Dermis blood vessel endothelial cell (primary cell): ENCODE measurements at places on chromosomes 3 and 15.

GRCh38 chr3:186754871-186755270 is 28.5 kb upstream of the EIF4A2 start:
- DNase-seq: no peak

DNA sequence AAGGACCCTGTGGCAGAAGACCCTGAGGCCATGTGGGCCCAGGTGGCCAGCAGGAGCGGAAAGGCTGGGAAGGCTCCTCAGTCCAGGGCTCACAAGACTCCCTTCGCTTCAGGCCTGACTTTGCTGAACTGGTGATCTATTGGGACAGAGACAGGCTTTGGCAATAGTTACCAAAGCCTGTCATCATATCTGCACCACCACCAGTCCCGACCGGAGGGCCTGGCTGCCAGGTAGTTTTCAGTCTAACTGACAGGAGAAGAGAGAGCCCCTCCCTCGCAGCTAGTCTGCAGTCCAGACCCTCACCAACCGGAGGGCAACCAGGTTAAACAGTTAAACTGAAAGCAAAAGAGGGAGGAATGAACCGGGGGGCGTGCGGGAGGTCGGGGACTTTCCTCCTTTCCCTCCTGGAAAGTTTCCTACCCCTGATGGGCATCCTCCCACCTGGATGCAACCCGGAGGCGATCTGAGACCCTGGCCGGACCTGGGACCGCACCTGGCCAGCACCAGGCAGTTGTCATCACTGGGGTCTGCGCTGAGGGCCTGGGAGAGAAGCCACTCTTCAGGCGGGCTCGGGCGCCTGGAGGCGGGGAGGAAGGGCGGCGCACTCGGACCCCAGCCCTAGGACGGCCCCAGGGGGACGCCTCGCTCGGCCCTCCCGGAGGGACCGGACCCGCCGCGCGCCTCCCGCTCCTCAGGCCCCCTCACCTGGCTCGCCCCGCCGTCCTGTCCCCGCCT is 435 bp downstream of the RAB27A start:
- peak; percentile 40 for DNase-seq

DNA sequence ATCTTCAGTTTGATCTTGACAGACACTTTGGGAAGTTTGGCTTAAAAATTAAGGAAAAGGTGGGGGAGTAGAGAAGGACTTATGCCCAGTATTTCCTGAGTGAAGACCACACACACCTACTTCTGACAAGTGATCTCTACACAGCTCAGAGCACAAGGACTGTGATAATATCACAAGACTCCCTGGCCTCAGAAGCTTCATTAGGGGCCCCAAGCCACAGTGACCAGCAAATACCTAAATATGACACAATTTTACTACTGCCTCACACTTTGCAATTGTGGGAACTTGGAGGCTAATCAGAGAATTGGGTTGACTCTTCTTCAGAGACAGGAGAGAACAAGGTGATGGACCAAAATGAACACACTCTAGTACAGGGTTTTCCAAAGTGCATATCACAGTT is 2.6 kb downstream of the ILDR1 start:
- no peak for DNase-seq

DNA sequence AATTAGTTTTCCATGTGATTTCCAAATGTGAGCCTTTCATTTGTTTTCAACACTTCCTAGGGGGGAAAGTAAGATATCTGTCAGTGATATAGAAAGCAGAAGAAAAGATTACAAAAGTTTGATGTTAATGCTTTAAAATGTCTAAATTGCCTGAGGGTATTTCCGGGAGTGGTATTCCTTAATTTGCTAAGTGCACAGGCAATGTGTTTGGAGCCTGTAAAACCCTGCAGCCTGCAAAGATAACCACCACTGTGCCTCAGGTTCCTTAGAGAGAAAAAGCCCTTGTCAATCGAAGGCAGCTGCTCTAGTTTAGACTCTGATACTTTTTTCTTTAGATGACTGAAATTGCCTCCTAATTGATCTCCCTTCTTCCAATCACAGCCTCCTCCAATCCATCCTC is 154.9 kb downstream of the SSR3 start:
- no peak for DNase-seq
